RWPE1 (cell line): ENCODE measurements at places on chromosomes 5 and 9.

DNA sequence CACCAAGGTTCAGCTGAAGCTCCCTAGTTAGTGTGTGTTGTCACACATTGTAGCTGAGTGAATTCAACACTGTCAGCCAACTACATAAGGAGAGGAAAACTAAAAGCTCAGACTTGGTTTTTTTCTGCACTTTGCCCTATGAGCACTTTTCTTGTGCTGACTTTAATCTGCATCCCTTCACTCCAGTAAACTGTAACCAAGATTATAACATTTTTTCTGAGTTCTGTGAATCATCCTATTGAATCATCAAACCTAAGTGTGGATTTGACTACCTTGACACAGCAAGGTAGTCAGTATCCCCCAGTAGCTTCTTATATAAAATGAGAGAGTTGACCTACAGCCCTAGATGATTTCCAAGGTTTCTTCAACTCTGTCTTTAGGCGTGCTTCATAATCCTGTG is 325.0 kb downstream of the AGTPBP1 start:
- DNase-seq, result no peak

DNA sequence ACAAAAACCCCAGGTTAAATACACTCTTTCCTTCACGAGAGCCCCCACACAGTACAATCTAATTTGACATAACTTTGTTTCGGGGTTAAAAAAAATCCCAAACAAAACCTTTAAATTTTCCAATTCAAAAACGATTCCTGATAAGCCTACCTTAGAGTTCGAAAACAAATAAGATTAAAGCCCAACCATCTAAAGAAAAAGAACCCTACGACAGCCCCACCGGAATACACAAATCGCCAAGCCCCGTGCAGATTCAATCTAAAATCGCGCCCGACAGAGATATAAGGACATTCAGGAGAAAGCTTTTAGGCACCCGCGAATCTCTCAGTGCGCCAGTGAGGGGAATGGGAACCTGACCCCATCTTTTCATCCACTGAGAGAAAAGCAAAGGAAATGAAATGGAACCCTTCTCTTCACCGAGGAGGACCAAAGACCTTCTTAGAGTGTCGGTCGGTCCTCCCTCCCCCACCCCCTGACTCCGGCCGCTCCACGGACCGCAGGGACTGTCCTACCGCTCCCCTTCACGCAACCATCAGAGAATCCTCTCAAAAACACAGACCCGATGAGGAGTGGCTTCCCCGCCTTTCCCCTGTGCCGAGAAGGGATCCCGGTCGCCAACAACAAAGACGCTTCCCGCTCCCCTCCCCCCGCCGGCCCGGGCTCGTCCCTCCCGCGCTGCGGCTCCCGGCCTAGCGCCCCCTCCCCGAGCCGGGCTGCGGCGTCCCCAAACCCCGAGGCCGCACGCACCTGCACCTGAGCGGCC is 925 bp downstream of the ABHD17B start:
- DNase-seq, result peak; percentile 36

- no peak for DNase-seq
Observed at GRCh38 chr5:127094161-127094814, 21.0 kb upstream of the C5orf63 start.

DNA sequence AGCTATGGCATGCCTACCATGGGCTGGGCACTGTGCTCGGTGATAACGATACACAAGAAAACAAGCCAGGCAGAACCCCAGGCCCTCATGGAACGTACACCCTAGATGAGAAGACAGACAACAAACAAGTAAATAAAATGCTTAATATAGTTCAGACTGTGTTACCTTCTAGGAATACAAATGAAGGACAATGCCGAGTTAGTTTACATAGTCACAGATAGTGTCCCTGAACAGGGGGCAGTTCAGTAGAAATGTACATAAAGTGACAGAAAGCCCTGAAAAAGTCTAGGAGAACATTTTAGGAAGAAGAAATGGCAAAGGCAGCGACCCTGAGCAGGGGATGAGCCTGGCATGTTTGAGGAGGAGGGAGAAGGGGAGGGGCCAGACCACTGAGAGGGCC is 21.7 kb downstream of the SLC22A5 start:
- DNase-seq, result no peak

DNA sequence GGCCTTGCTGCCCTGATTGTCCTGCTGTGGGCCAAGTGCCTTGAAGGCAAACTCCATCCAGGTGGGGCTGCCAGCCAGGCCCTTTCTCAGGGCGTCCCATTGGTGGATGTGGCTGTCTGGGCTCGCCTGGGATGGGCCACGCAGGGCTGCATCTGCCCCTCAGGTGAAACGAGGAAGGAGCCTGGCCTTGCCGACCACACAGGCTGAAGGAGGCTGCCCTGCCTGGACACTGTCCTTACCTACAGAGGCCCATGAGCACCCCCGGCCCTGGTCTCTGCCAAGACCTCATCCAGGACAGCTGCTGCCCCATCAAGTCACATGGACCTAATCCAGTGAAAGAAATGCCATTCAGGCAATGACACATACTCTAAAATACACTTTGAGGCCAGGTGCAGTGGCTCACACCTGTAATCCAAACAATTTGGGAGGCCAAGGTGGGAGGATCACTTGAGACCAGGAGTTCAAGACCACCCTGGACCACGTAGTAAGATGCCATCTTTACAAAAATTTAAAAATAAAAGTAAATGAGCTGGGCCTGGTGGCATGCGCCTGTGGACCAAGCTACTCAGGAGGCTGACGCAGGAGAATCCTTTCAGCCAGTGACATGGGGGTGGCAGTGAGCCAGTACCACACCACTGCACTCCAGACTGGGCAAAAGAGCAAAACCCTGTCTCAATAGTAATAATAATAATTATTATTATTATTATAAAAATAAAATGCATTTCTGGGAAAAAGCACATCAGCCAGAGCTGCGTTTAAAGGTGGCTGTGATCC is 33.9 kb downstream of the PNPLA7 start:
- no peak for DNase-seq
